Placental pericyte (primary cell): ENCODE measurements at places on chromosomes 7 and 10. TPM values are rescaled to one million over a fixed set of nuclear protein-coding genes. Genes with fewer than 3 reads are reported as not detected.

The IRF5 gene
- total RNA-seq: 0.44 TPM in 1 of 2 replicates, not detected in the other

The SNCG gene
- total RNA-seq: 3.3 and 3.9 TPM in 2 replicates

The MMD2 gene
- total RNA-seq: not detected in 2 replicates

The CYP3A4 gene
- not detected in 2 replicates for total RNA-seq

The FAM180A gene
- total RNA-seq: 0.22 and 15.6 TPM in 2 replicates

The PRTFDC1 gene
- 11.8 and 15.6 TPM in 2 replicates for total RNA-seq

The TRUB1 gene
- total RNA-seq: 20.4 and 27.1 TPM in 2 replicates

The CC2D2B gene
- not detected in 2 replicates for total RNA-seq

The COL13A1 gene
- total RNA-seq: 4.6 and 34.2 TPM in 2 replicates

The RGS10 gene
- 45.3 and 54.3 TPM in 2 replicates for total RNA-seq

The GDF2 gene
- total RNA-seq: 0.14 TPM in 1 of 2 replicates, not detected in the other

The RASA4B gene
- total RNA-seq: 0.44 and 1.4 TPM in 2 replicates

The STYXL1 gene
- total RNA-seq: 45.7 and 54.7 TPM in 2 replicates

The TEX47 gene
- not detected in 2 replicates for total RNA-seq

The DUSP5 gene
- total RNA-seq: 6.3 and 37.4 TPM in 2 replicates

The SLC18A3 gene
- total RNA-seq: not detected in 2 replicates

The ADAP1 gene
- 3.1 and 13.1 TPM in 2 replicates for total RNA-seq

The MYOZ1 gene
- total RNA-seq: 0.29 TPM in 1 of 2 replicates, not detected in the other

The CNNM1 gene
- total RNA-seq: under 0.01 and 1.6 TPM in 2 replicates

The PPP1R3A gene
- not detected in 2 replicates for total RNA-seq

The MINDY4 gene
- 6.6 and 18.3 TPM in 2 replicates for total RNA-seq

The TFAM gene
- total RNA-seq: 17.5 and 21.6 TPM in 2 replicates

The BEND7 gene
- 1.0 and 10.5 TPM in 2 replicates for total RNA-seq

The LRRC61 gene
- 2.3 and 2.8 TPM in 2 replicates for total RNA-seq

The GJD4 gene
- total RNA-seq: not detected in 2 replicates

The STRIP2 gene
- 4.8 and 8.7 TPM in 2 replicates for total RNA-seq

The CHAT gene
- total RNA-seq: not detected in 2 replicates

The PAPOLB gene
- under 0.01 and 0.14 TPM in 2 replicates for total RNA-seq

The PVRIG gene
- total RNA-seq: not detected in 2 replicates

The DRGX gene
- total RNA-seq: not detected in 2 replicates

The GPR26 gene
- total RNA-seq: not detected in 2 replicates

The CDK14 gene
- 16.2 and 33.9 TPM in 2 replicates for total RNA-seq

The PNLIPRP2 gene
- total RNA-seq: not detected in 2 replicates

The AKR1C4 gene
- not detected in 2 replicates for total RNA-seq

The SLC26A5 gene
- not detected in 2 replicates for total RNA-seq

The ENTPD1 gene
- total RNA-seq: 1.1 TPM in 1 of 2 replicates, not detected in the other

The DYNC1I1 gene
- total RNA-seq: 0.44 and 1.3 TPM in 2 replicates

The THAP5 gene
- 28.9 and 29.5 TPM in 2 replicates for total RNA-seq

The SH2D4B gene
- 0.22 and 0.29 TPM in 2 replicates for total RNA-seq

The EVX1 gene
- not detected in 2 replicates for total RNA-seq

The KLF6 gene
- total RNA-seq: 50.8 and 93.5 TPM in 2 replicates

The SLC16A9 gene
- total RNA-seq: under 0.01 TPM in 1 of 2 replicates, not detected in the other

The A1CF gene
- total RNA-seq: not detected in 2 replicates

The CPEB3 gene
- 0.86 and 1.8 TPM in 2 replicates for total RNA-seq

The NME8 gene
- total RNA-seq: not detected in 2 replicates

The CBX3 gene
- 86.4 and 114 TPM in 2 replicates for total RNA-seq

The TDRD1 gene
- 0.44 TPM in 1 of 2 replicates, not detected in the other for total RNA-seq

The SMKR1 gene
- total RNA-seq: 0.66 TPM in 1 of 2 replicates, not detected in the other

The PLAU gene
- total RNA-seq: 278 and 1,436 TPM in 2 replicates

The CCDC136 gene
- 4.9 and 6.3 TPM in 2 replicates for total RNA-seq

The ADRB1 gene
- not detected in 2 replicates for total RNA-seq

The TSPAN15 gene
- total RNA-seq: 13.5 and 17.1 TPM in 2 replicates

The FAM25C gene
- total RNA-seq: not detected in 2 replicates

The PRKRIP1 gene
- 15.2 and 16.4 TPM in 2 replicates for total RNA-seq

The ZNF800 gene
- total RNA-seq: 17.1 and 27.1 TPM in 2 replicates

The RPEL1 gene
- total RNA-seq: under 0.01 TPM in 1 of 2 replicates, not detected in the other
